ENCODE measurements at places on chromosomes 5 and 9. TPM values are rescaled to one million over a fixed set of nuclear protein-coding genes. Genes with fewer than 3 reads are reported as not detected.

DNA sequence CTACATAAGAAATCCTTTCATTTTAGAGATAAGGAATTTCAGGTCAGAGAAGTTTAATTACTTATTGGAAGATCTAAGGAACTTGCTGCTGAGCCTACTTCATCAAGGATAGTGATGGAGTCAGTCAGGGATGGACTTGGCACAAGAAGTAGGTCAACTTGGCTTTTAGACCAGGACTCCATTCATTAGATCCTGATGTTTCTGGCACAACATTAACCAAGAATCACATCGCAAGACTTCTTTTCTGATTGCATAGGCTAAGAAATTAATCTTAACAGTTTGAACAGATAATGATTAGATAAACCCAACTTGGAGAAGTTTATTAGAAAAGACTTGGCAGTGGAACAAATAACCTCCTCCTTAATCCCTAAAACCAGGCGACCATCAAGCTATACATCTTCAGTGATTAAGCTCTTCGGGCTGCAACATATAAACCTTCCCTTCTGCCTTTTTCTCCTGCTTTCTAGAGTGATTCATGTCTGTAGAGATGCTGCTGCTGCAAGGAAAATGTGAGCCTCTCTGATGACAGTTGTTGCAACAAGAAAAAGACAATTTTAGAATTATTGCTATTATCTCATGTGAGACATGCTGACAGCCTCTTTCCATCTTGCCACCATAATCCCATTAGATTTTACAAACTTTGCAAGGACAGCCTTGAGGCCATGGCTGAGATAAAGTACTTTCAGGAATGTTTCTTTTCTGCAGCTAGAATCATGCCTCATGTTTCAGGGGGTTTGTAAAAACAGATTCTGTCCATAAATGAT, 207.9 kb upstream of the SLC27A6 start:
- DNase-seq: no peak

DNA sequence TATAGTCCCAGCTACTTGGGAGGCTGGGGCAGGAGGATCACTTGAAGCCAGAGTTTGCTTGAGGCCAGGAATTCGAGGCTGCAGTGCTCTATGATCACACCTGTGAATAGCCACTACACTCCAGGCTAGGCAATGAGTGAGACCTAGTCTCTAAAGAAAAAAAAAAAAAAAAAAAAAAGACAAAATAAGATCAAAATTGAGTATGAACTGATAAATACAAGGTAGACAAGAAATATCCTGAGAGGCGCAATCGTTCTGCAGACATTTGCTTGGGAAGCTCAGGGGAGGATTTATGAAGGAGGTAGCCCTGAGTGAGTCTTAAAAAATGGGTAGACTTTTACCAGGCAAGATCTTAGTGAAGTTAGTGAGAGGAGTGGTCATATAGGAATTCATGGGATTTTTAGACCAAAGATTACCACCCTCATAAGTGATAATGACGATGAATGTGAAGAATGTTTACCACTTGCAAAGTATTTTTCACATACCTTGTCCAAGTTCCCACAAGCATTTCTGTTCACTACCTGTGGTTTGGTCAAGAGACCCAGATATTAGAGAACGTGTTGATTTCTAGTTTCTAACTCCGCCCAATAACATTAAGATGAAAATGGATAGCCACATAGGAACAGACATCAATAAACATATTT, 4.4 kb downstream of the PDCD1LG2 start:
- no peak for DNase-seq

Gene ADAM19
- total RNA-seq: 49.8 TPM

DNA sequence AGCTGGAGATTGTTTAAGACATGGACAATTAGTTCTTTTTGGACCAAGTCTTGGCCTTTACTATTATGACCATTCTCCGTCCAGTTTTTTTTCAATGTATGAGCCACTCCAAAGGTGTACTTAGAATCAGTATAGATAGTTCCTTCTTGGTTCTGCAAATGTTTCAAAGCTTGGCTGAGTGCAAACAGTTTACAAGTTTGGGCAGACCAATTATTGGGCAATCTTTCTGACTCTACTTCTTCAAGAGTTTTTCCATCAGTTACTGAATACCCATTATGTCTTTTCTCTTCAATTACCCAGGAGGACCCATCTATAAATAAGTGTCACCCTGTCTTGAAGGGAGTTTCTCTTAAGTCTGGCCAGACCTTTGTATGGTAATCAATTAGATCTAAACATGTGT, 15.5 kb downstream of the IFT74 start:
- no peak for DNase-seq

- DNase-seq: no peak
Observed at GRCh38 chr5:34672196-34672595, 16.1 kb downstream of the RAI14 start.

- DNase-seq: no peak
Observed at GRCh38 chr5:52328220-52328806, 459.4 kb upstream of the ITGA1 start.

Gene ZSWIM6
- total RNA-seq: 21.4 TPM

- no peak for DNase-seq
Observed at GRCh38 chr5:42321785-42322184, 101.5 kb upstream of the GHR start.

Gene ATP6V1G1
- total RNA-seq: 127 TPM

DNA sequence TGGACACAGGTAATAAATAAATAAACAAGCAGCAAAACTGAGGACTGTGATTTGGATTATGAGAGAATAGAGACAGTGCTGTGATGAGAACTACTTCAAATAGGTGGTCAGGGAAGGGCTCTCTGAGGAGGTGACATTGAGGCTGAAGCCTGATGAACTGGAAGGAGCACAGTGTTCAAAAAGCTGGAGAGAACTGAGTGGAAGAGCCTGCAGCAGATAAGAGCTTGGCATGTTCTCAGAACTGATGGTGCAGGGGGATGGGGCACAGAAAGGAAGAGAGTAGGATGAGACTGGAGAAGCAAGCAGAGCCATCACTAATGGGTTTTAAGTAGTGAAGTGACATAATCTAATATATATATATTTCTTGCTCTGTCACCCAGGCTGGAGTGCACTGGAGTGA, 11.2 kb upstream of the TPM2 start:
- DNase-seq: no peak

Gene OTP
- not detected for total RNA-seq

GRCh38 chr9:128123451-128124080, 4.0 kb downstream of the PTGES2 start:
- no peak for DNase-seq

- no peak for DNase-seq
Observed at GRCh38 chr5:33361781-33362180, 79.0 kb upstream of the TARS1 start.

- DNase-seq: no peak
Observed at GRCh38 chr5:165127941-165128340, 1622.5 kb downstream of the MAT2B start.

Gene PTGS1
- 98.8 TPM for total RNA-seq

DNA sequence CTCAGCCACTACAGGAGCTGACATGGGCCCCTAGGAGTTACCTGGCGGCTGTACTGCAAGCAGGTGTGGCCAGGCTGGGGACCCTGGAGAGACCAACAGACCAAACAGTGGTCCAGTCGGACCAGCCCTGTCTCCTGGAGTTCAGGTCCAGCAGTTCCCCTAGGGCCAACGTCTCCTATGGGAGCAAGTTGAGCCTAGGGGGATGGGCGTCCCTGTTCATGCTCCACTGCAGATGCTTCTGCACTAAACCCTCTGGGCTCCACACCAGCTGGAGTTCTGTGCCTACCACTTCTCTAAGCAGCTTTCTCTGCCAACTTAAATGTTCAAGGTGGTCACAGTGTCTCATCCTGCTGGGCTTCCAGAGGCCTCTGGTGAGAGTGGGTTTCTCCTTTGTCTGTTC, 20.6 kb upstream of the OMD start:
- no peak for DNase-seq

DNA sequence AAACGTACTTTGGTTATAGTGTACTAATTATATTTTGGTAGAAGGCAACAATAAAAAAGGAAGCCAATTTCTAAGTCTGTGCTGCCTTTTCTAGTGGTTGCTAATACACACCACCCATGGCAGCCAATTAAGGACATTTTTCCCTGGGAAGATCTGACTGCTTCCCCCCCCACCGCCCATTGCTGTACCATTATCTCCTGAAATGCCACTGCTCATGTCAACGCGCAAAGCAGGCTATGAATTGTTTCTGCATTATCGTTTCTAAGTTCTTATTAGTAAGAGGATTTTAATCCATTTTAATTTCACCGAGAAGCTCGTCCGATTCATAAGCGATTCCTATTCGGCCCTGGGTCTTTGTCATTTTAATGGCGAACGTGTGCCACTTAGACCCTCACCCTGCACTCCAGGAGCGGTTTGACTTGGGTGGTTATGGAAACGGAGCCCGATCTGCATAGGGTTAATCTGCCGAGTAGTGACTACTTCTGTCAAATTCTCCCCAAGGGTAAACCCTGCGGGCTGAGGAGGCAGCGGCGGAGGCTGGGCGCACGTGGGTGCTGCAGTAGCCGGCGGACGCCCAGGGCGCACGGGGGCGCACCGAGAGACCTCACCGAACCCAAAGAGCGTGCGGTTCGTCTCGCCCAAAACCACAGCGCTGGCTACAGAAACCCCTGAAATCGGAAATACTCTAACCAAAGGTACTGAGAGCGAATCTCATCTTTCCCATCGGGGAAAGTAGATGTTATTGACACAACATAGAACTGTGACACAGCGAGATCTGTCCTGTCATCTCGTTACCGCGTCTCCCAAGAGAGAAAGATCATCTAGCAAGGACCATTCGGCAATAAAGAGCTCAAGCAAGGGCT, 55.8 kb upstream of the SHC3 start:
- no peak for DNase-seq
